ENCODE measurements at places on chromosomes 6 and 20.

DNA sequence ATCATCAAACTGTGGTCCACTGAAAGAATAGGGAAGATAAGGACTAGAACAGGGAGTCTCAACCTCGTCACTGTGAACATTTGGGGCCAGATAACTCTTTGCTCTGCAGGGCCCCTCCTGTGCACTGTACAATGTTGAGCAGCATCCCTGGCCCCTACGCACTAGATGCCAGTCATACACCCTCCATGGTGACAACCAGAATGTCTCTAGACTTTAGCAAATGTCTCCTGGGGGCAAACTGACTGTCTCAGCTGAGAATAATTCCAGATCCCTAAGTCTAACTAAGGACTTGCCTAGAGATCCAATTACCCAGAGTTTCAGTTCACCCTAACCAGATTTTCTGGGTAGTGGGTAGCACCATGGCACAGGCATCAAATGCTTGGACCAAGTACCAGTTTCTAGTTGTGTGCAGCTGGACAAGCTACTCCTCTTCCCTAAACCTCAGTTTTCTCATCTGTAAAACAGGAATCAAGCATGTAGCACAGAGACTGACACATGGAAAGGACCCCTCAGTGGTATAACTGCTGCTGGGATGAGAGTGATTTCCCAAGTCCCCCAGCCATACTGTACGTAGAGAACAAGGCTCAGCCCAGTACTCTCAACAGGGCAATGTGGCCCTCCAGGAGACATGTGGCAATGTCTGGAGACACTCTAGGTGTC lies 87.0 kb upstream of the NFATC2 start:
- DNase-seq, result no peak

- no peak for DNase-seq
Observed at GRCh38 chr6:2909718-2910117, 6.6 kb upstream of the SERPINB9 start.

DNA sequence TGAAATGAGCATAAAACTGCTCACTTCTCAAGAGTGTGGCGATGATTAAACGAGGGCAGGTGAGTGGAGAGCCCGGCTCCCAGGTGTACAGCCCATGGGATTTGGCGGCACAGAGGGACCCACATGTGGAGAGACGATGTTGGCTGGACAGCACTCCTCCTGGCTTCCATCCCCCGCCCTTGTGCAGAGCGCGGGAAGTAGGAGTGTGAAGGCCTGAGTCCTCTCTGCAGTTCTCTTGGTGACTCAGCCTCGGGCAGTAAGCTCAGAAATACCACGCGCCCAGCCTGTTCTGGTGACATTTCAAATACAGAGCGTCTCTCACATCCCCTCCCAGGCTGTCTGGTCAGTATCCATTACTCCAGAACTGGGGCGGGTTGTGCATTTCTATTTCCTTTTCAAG lies 94.2 kb upstream of the SRSF6 start:
- no peak for DNase-seq

DNA sequence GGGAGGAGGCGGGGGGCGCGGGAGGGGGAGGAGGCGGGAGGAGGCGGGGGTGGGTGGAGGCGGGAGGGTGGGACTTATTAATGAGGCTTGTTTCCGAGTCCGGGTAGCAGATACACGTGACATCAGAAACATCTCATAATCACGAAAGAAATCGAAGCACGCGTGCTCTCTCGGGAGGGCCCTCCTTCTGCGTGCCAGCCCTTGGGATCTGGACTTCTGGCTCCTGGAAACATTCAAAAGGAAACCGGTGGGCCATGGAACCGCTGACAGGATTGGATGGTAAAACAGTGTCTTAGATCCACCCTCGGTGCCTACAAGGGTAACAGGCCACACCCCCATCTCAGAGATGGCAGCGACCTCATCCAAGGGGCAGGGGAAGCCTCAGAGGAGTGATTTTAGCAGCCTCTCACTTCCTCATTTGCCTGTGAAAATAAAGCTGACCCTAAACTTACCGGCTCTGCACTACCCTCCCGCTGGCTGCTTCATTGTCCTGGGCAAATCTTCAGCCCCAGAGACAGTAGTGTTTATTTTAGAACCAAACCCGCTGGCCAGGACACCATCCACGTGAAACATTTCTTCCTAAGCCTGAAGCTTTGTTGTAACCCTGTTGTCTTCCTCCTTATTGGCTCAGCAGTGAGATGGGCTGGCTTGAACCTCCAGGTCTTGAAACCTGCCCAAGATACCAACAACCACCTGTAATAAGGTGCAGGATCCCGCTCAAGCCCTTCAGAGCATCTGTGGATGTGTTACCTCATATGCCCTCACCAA lies 97.5 kb downstream of the PSMG4 start:
- DNase-seq, result peak; percentile 17

GRCh38 chr20:59837623-59838394 lies 95.6 kb downstream of the SYCP2 start:
- DNase-seq, result no peak

DNA sequence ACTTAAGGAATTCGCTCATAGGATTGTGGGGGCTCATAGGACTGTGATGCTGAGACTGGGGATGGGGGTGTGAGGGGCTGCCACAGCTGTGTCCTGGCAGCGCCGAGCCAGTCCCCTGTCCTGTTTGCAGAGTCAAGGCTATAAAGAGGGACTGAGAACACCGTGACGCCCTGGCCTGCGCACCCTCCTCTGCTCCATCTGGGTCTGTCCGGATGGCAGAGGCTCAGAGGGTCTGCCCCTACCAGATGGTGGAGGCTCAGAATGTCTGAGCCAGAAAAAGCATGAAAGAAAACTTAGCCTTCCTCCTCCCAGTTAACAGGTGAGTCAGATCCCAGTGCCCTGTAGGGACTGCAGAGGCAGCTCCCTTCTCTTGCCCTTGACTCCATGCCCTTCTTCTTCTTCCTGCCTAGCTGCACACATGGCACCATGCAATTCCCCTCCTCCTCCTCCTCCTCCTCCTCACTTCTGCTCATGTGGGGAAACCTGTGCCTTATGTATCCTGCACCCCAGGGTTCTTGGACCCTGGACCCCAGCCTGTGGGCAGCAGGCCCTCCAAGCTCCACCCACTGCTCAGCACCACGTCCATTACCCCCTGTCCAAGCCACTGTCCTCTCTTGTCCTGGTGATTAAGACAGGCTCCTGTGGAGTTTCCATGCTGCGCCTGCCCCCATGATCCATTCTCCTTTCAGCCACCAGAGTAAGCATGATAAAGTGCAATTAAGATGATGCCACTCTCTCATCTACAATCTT lies 410.0 kb upstream of the SULF2 start:
- DNase-seq, result no peak

DNA sequence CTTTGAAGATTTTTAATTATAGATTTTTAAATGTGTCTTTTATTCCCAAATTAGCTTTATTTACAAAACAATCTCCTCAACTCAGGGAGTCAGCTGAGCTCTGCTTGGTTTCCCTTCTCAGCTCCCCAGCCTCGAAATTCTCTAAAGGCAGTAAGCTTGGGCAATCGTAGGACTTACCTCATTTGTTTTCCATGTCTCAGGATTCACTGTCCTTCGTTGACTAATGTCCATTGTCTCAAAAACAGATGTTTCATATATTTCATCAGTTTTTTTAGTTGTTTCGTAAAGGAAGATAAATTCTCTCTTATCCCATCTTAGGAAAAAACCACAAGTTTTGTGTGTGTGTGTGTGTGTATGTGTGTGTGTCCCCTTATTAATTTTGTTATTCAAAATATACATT lies 102.2 kb upstream of the ADGRF1 start:
- DNase-seq, result no peak

Measured in stimulated activated CD8-positive, alpha-beta memory T cell treated with anti-CD3 and anti-CD28 coated beads, Interleukin-4, amount 100 ng/mL, for 1 hour (primary cell).